ENCODE measurements at places on chromosomes 12 and 14. TPM values are rescaled to one million over a fixed set of nuclear protein-coding genes. Genes with fewer than 3 reads are reported as not detected.
A peak's percentile ranks its signal among the peaks of the same experiment; 100 is the strongest.

The PARP11 gene
- total RNA-seq = 20.7 TPM

DNA sequence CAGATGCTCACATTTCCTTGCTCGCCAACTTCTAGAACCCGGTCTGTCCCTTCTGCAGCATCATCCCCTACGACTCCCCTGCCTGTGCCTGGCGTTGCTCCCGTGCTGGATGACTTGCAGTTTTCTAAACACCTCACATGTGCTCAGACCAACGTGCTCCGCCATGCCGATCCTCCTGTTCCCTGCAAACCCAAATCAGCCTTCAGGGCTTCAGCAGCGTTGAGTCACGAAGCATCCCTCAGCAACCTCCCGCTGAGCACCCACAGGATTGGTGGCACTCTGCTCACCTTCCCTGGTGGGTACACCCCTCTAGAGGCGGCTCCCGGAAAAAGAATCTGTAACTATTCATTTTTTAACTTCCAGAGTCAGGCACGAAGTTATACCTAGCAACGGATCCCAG is 2.8 kb upstream of the PIWIL1 start:
- no peaks in the 10 kb centered on the region for H3K36me3 ChIP-seq
- no peak overlapping the region for H3K27ac ChIP-seq
- no peak for DNase-seq

GRCh38 chr12:29054858-29055663 is 94.0 kb upstream of the FAR2 start:
- peaks cover 3% of the 10 kb centered on the region for H3K27me3 ChIP-seq
- no peak for DNase-seq
- no peak overlapping the region for H3K27ac ChIP-seq
- no peak overlapping the region for H3K4me3 ChIP-seq
- H3K36me3 ChIP-seq = no peaks in the 10 kb centered on the region
- no peaks in the 10 kb centered on the region for H3K4me1 ChIP-seq

The PTPRR gene
- total RNA-seq = not detected

- peaks cover 30% of the 10 kb centered on the region for H3K4me1 ChIP-seq
- H3K4me3 ChIP-seq = no peak overlapping the region
- no peaks in the 10 kb centered on the region for H3K36me3 ChIP-seq
- no peaks in the 10 kb centered on the region for H3K27me3 ChIP-seq
Measured at GRCh38 chr14:77094672-77095284, 3.3 kb upstream of the CIPC start.

DNA sequence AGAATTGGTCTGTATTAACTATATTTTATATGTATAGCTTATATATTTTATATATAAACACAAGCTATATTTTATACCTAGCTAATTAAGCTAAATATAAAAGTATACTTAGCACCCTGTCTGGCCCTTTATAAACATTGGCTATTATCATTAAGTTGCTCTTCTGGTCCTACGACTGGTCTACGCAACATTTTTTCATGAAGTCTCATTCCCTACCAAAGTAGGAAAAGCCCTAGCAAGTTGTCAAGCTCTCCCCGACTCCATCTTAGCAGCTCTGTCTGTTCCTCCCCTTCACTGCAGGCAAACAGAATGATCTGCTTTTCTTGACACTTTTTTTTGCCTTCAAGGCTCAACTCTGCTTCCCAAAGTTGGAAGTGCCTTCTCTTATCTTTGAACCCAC is 36.7 kb upstream of the ELK3 start:
- no peaks in the 10 kb centered on the region for H3K4me1 ChIP-seq
- no peaks in the 10 kb centered on the region for H3K27me3 ChIP-seq
- H3K36me3 ChIP-seq = no peaks in the 10 kb centered on the region
- no peak overlapping the region for H3K27ac ChIP-seq
- DNase-seq = no peak
- H3K4me3 ChIP-seq = no peak overlapping the region

GRCh38 chr12:76568888-76569551 is 9.4 kb upstream of the OSBPL8 start:
- peaks cover 6% of the 10 kb centered on the region for H3K4me1 ChIP-seq
- H3K27ac ChIP-seq = no peak overlapping the region
- no peak overlapping the region for H3K4me3 ChIP-seq
- no peak for DNase-seq

GRCh38 chr12:42607584-42608058 is 18.1 kb upstream of the PRICKLE1 start:
- no peaks in the 10 kb centered on the region for H3K4me1 ChIP-seq
- no peak overlapping the region for H3K27ac ChIP-seq
- no peak for DNase-seq
- no peak overlapping the region for H3K4me3 ChIP-seq
- no peaks in the 10 kb centered on the region for H3K36me3 ChIP-seq
- no peaks in the 10 kb centered on the region for H3K27me3 ChIP-seq

GRCh38 chr12:9944391-9944790 is 12.2 kb upstream of the CLEC2A start:
- H3K27ac ChIP-seq = peak overlapping the region; percentile 65
- peaks cover 40% of the 10 kb centered on the region for H3K4me1 ChIP-seq
- H3K4me3 ChIP-seq = peak overlapping the region; percentile 63

The METTL25 gene
- 4.1 TPM for total RNA-seq

GRCh38 chr14:73764406-73765280 is 50.5 kb upstream of the PNMA1 start:
- H3K36me3 ChIP-seq = peaks cover 1% of the 10 kb centered on the region
- no peaks in the 10 kb centered on the region for H3K27me3 ChIP-seq
- no peak overlapping the region for H3K4me3 ChIP-seq
- peaks cover 61% of the 10 kb centered on the region for H3K4me1 ChIP-seq
- DNase-seq = no peak
- H3K27ac ChIP-seq = peak overlapping the region; percentile 41

DNA sequence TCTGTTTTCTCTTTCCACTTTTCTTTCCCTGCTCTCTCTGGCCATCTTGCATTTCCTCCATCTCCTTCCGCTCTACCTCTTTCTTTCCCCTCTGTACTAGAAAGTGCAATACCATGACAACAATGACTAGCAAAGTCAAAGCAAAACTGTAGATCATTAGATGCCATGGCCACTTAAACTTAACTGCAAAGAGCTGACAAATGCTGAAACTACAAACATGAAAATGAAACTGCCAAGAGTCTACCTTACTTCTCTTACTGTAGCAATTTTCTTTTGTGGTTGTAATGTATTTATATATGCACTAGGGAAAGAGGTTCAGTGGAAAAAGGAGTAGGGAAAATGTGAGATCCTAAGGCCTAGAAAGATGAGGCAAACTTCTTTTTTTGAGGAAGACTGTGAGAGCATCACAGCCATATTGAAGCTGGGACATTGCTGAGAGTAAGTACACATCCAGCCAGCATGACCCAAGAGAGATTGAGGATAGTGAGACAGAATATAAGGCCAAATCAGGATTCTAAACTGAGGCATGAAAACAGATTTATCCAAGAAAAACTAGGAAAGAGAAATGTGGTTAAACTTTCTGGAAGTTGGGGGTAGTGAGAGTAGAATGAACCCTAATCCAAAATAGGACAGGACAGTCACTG is 276.6 kb upstream of the NAV3 start:
- no peak overlapping the region for H3K4me3 ChIP-seq
- no peaks in the 10 kb centered on the region for H3K4me1 ChIP-seq
- no peaks in the 10 kb centered on the region for H3K36me3 ChIP-seq
- DNase-seq = no peak
- no peaks in the 10 kb centered on the region for H3K27me3 ChIP-seq

DNA sequence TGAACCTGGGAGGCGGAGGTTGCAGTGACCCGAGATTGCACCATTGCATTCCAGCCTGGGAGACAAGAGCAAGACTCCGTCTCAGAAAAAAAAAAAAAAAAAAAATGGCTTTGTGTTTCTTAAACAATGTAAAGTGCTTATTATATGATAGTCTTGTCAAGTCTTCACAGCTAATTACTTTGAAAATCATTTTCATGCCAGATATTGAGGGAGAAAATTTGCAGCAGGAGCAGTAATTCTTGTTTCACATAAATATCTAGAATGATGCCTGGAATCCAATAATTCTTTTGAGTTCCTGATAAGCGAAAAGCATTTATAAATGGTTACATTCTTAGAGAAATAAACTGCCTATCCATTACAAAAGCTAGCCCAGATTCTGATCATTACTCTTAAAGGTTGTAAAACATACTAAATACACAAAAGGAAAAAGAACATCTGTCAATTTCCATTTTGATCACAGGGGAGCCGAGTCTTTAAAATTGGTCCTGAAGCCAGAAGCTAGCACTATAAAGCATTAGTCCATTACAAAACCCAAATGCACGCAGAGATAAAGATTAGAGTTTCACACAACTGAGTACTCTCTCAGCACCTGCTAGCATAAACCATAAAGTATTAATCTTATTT is 50.3 kb downstream of the IFT81 start:
- H3K27me3 ChIP-seq = no peaks in the 10 kb centered on the region
- H3K36me3 ChIP-seq = no peaks in the 10 kb centered on the region

- no peak overlapping the region for H3K4me3 ChIP-seq
- H3K27ac ChIP-seq = peak overlapping the region; percentile 17
- H3K27me3 ChIP-seq = no peaks in the 10 kb centered on the region
- H3K4me1 ChIP-seq = peaks cover 37% of the 10 kb centered on the region
- H3K36me3 ChIP-seq = peaks cover 63% of the 10 kb centered on the region
Measured at GRCh38 chr12:57058454-57058853, 8.5 kb upstream of the MYO1A start.

- H3K4me1 ChIP-seq = peaks cover 5% of the 10 kb centered on the region
- H3K27me3 ChIP-seq = peaks cover 2% of the 10 kb centered on the region
- H3K4me3 ChIP-seq = no peak overlapping the region
Measured at GRCh38 chr12:51531978-51532497, 59.0 kb upstream of the SCN8A start.

Measured in activated naive CD4-positive, alpha-beta T cell treated with anti-CD3 and anti-CD28 coated beads for 36 hours (primary cell).